Right hindlimb (tissue), 1 donor: ENCODE measurements at places on chromosomes 12 and 14.

- DNase-seq: no peak
Observed at GRCh38 chr14:102626530-102626929, 34.1 kb downstream of the RCOR1 start.

- no peak for DNase-seq
Observed at GRCh38 chr14:41668356-41668755, 61.7 kb downstream of the LRFN5 start.

- no peak for DNase-seq
Observed at GRCh38 chr14:69325086-69325485, 65.1 kb downstream of the GALNT16 start.

DNA sequence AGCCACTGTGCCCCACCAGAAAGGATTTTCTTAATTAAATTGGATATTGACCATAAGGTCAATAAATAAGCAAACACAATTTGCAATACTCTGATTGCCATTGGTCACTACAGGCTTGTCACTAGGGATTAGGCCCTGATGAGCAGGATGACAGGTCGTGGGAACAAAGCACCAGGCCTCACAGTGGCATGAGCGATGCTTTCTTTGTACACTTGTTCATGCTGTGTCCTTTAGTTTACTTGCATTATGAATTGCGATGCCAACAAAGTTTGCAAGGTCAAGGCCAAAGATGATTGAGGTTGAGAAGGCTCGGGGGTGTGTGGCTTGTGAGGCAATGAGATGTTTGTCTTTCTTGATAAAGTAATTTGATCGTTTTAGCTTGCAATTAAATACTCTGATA lies 136.0 kb downstream of the TTC8 start:
- DNase-seq: no peak

DNA sequence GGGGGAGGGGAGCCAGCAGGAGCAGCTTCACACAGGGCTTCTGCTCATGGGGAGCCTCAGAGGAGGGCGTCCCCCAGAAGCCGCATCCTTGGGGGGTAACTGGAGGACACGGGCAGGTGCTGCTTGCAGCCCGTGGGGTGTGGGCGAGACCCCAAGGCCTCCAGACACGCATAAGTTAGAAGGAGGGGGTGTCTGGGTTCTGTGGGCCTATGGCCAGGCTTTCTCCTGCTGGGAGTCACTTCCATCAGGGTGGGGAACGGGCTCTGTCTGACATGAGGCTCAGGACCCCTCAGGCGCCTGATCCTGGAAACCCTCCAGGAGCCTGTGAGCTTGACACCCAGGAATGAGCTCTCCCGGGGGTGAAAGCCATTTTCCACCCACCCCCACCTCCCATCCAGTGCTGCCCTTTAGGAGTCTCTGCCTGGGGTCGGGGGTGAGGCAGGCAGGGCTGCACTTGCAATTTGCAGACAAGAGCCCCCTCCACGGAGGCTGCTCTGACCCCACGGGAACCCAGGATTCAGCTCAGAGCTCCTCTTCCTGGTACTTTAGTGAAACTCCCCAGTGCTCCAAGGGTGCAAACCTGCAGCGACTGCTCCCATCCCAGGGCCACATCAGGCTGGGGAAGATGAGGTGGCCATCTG lies 325.7 kb downstream of the ADGRD1 start:
- no peak for DNase-seq

DNA sequence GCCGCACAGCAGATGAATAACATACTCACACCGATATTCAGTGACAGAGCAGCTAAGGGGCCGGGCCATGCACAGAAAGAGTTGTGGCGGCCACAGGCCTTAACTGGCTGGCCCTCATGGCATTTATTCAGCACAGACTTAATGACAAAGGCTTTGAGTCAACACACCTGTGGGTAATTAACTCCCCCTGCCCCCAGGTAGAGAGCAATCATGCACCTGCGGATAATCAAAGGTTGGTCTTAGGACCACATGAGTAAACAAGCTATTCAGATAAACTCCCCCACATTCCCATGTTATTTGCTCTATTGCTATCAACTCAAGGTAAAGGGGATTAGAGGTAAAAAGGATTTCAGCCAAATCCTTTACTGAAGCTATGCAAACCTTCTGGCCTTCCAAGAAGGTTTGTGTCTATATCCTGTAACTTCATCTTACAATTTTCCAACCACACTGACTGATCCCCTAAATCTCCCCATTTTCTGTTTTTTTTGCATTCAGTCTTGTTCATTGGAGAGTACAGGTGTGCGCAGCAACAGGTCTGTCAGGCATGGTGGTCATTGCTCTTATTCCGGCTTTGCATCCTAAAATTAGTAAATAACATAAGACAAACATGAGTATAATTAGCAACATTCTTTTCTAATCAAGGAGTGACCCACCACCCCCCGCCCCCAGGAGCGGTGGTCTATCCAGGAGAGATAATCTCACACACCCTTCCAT lies 16.9 kb upstream of the BLTP3B start:
- DNase-seq: no peak

GRCh38 chr12:5451251-5451650 lies 19.3 kb downstream of the NTF3 start:
- no peak for DNase-seq

DNA sequence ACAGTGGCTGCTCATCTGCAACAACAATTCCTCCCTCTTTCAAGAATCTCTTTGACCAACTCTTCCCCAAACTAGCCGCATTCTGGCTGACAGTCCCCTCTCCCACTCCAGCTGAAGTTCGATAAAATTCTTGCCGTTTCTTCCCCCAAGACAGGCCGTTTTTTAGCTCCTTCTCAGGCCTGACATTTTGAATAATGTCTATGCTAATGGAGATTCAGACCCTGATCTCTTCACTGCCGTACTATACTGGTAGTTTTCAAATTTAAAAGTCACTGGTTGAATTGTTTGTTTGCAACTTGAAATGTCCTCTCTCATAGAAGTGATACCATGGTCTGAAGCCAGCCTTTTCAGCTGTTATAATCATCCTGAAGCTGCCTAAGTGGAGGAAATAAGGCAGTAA lies 65.9 kb upstream of the AMN1 start:
- no peak for DNase-seq

DNA sequence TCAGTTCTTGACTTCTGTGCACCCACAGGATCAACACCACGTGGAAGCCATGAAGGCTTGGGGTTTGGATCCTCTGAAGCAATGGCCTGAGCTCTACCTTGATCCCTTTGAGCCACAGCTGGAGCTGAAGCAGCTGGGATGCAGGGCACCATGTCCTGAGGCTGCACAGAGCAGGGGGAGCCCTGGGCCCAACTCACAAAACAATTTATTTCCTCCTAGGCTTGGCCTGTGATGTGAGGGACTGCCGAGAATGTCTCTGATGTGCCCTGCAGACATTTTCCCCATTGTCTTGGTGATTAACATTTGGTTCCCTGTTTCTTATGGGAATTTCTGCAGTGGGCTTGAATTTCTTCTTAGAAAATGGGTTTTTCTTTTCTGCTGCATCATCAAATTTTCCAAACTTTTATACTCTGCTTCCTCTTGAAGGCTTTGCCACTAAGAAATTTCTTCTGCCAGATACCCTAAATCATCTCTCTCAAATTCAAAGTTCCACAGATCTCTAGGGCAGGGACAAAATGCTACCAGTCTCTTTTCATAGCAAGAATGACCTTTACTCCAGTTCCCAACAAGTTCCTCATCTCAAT lies 288.2 kb downstream of the CCDC59 start:
- DNase-seq: no peak

GRCh38 chr12:3033539-3033867 lies 43.7 kb upstream of the TSPAN9 start:
- peak; percentile 85 for DNase-seq

DNA sequence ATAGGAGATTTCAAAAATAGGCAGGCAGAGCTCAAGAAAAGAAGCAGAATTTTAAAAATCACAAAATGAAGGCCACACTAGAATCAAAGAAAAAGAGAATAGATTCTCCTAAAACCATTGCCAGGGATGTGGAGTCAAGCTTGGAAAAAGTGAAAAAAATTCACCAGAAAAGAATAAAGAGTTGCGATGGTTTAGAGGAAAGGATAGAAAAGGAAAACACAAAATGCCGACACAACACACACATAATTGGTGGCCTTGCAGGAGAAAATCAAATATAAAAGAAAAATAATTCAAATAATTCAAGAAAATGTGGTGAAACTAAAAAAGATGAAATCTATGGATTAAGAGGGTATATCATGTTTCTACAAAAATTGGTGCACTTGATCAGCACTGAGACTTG lies 181.6 kb upstream of the C14orf180 start:
- DNase-seq: no peak

DNA sequence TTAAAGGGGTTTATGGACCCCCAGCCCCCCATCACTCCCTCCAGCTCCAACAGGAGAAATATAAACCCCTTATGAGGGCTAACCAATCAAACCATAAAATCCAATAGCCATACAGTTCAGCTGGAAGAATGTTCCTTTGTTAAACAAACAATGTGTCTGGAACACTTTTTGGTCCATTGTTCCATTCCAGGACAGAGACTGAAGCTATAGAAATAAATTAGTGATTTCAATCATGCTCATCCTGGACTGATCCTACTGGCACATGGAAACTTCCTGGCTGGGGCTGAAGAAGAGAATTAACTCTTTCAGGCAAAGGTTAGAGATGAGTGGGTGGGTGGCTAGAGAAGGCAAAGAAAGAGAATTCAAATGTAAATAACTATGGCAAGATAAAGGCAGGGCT lies 63.4 kb downstream of the ANO2 start:
- no peak for DNase-seq
